ENCODE measurements at places on chromosomes 6 and 20. TPM values are rescaled to one million over a fixed set of nuclear protein-coding genes. Genes with fewer than 3 reads are reported as not detected.

- DNase-seq = no peak
These were observed 15.2 kb downstream of the KIF25 start for GRCh38 chr6:168012431-168013249.

DNA sequence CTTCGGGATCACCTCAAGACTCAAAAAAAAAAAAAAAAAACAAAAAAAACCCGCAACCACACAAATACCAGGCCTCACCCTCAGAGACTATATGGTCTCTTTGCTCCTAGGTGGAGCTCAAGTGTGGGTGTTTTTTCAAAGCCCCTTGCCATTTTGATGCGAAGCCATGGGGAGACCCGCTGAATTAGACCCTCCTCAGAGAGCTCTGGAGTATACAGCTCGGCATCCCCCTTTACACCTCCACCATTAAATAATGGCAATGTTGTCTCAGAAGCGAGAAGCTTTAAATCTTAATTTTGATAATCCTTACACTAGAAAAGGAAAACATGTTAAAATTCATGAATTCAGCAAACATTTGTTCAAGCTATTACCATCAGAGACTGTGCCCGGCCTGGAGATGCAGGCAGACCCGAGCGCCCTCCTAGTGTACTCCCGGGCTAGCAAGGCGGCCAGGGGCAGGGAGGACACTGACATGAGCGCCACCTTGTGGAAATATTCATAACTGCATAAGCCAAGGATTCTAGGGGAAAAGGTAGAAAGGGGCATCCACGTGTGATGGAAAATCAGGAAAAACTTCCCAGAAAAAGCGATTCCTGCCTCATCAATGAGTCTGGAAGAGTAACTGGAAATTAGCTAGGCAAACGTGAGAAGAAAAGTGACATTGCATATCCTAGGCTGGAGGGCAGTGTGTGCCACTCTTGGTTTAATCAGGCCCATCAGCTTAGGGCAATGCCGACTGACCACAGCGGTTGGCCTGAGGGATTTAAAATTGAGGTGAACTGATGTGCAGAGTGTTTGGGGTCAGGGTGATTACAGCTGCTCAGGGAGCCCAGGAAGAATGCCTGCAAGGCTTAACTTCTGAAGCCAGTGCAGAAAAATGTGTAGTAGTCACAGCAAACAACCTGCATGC, 72.5 kb downstream of the B3GAT2 start:
- peak; percentile 1 for DNase-seq

DNA sequence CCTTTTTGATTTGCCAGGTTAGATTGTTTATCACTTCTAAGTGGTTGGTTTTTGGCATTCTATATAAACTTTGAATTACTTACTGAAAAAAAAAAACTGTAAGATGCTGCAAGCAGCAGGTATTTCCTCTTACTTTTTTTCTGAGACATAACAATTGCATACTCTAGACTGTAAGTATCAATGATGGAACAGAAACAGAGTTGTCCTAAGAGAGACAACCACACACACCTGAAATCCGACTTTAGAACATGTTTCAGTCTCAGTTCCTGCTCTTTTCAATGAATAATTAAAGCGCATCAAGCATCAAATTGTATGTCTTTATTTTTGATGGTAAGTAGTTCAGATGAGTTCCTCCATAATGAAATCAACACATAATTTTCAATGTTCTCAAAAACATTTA, 105.3 kb upstream of the KHDRBS2 start:
- DNase-seq = no peak

LAMP5 gene
- 0.12 TPM for polyA plus RNA-seq

DNA sequence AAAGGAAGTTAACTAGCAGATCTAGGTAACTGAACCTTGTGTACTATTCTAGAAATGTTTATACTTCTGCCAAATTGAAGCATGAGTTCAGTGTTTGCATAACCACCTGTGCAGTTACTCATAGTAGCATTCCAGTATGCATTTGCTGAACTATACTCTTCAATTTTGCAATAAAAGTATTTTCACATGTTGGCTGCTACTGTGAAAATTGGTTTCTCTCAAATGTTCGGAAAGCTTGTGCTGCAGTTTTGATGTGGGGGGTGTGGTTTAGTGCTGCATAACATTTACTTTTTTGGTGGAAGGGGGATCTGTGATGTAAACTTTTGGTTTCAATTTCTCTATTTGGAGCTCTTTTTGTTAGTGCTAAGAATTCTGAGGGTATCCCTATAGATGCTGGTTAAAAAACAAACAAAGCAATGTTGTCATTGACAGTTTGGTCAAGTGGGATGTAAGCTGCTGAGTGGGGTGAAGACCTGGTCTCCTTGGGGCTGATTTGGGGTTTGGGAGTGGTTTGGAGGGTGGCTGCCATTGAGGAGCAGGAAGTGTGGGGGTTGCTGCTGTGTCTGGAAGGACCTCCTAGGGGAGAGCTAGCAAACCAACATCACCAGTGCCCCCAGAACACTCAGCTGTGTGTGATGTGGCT, 87.8 kb downstream of the CARMIL1 start:
- no peak for DNase-seq

NKAPL gene
- polyA plus RNA-seq = 0.52 TPM

- no peak for DNase-seq
These were observed 70.2 kb downstream of the RIN2 start for GRCh38 chr20:19828232-19828631.

FAM83C gene
- polyA plus RNA-seq = not detected

HSD17B8 gene
- 4.9 TPM for polyA plus RNA-seq

B3GAT2 gene
- 0.04 TPM for polyA plus RNA-seq

C4A gene
- polyA plus RNA-seq = 7.5 TPM

DNA sequence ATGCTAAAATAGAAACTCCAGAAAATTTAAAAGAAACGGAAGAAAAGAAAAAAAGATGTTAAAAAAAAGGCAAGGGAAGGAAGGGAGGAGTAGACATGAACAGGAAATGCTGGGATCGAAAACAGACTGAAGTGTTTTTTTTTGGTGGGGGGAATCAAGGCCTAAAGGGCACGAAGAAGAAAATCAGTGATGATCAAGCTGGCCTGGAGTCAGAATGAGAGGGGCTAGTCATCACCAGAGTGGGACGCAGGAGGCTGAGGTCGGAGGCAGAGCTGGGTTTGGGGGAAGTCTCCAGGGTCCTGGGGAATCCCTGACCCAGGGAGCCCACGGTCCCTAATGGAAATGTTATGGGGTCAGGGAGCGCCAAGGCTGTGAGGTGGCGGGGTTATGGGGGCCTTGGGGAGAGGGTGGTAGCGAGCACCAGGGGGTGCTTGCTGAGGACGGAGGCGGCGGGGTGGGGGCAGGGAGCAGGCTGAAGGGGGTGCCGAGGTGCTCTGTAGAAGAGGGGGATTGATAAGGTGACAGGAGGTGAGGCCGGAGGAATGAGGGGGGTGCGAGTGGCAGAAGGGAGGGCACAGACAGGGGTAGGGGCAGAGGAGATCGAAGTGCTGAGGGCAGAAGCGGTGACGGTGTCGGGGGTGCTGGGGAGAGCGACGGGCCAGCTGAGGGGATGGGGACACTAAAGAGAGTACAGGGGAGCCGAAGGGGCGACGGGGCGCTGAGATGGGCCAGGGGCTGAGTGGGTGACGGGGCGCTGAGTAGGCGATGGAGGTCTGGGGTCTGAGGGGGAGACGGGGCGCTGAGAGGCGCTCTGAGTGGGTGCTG, 684 bp downstream of the ZNFX1 start:
- no peak for DNase-seq

DNA sequence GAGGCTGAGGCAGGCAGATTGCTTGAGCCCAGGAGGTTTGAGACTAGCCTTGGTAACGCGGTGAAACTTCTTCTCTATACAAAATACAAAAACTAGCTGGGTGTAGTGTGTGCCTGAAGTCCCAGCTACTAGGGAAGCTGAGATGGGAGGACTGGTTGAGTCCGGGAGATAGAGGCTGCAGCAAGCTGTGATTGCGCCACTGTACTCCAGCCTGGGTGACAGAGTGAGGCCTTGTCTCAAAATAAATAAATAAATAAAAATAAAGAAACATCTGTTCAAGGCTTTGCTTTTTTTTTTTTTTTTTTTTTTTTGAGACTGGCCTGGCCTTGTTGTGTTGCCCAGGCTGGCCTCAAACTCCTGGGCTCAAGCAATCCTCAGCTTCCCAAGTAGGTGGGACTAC, 23.7 kb upstream of the SLC23A2 start:
- no peak for DNase-seq

DNA sequence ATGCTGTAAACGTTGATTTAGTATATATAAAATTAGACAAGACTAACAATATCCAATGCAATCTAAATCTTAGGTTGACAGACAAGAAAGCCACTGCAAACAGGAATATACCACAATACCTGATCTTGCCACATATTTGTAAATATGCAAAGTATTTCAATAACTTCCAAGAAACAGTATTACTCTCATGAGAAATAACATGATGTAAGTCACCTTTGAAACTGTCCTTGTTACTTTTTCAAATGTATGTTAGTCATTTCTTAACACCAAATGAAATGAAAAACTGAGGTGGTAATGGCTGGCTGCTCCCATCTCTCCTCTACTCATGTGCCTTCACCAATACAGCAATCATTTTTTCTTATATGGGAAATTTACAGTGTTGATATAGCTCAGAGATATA, 118.7 kb downstream of the ATG5 start:
- DNase-seq = no peak

GRCh38 chr6:139881728-139882211, 507.3 kb upstream of the CITED2 start:
- no peak for DNase-seq

SYCP2 gene
- polyA plus RNA-seq = 0.24 TPM

GRCh38 chr6:54183616-54184015, 72.4 kb downstream of the MLIP start:
- no peak for DNase-seq

- DNase-seq = no peak
These were observed 13.2 kb upstream of the MAP3K4 start for GRCh38 chr6:160978141-160978901.

NT5E gene
- 164 TPM for polyA plus RNA-seq

RAET1L gene
- not detected for polyA plus RNA-seq

DNA sequence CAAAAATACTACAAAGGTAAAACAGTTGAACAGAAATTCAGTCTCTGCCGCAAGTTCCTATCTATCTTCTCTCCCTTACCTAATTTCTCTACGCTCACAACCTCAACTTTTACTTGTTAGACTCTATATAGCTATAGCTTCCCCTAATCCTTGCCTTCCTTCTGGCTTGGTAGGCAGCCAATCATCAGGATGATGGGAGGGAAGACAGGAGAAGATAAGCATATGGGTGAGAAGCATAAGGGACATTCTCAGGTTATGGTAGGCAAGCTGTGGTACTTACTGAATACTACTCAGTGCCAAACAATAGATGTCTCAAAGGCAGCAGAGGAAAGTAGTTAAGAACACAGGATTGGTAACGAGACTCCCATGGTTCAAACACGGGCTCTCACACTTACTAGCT, 7.8 kb downstream of the CCNC start:
- DNase-seq = no peak

GRCh38 chr20:64119301-64119680, 11.9 kb upstream of the NPBWR2 start:
- DNase-seq = no peak

PXDC1 gene
- 26.5 TPM for polyA plus RNA-seq

DNA sequence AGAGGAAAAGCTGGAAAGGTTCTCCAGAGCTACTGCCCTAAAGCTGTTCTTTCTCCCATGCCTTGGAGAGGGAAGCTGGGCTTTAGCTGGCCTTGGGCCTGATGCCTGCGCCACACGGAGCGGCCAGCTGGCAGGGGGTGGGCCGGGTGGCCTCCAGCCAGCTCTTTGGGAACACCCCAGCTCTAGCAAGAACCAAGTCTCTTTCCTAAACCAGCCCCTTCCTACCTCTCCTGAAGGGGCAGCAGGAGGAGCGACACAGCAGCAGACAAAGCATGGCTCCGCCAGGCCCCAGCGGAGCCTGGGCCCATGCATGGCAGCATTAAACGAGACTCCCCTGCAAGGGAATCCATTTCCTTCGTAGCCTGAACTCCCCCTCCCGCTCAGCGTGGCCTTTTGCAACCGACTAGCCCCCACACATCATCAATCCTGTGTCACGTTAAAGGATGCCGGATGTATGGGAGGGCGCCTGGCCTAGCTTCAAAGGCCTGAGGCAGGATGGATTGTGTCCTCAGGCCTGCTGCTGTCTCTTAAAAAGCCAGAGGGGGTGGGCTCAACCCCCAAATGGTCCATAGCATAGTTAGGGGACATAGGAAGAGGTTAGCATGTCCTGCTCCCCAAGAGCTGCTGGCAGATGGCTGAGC, 14.0 kb downstream of the MRPS18A start:
- no peak for DNase-seq

DNA sequence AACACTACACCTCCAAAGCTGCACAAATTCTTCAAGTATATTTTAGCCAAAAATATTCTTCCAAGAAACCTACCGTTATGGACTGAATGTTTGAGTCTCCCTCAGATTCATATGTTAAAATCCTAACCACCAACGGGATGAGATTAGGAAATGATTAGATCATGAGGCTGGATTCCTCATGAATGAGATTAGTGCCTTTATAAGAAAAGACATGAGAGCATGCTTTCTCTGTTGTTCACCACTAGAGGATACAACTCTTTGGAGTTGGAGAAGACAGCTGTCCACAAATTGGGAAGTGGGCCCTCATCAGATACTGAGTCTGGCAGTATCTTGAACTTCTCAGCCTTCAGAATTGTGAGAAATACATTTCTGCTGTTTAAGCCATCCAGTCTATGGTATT, 7.1 kb upstream of the SLC17A4 start:
- no peak for DNase-seq

HDGFL1 gene
- not detected for polyA plus RNA-seq

DNA sequence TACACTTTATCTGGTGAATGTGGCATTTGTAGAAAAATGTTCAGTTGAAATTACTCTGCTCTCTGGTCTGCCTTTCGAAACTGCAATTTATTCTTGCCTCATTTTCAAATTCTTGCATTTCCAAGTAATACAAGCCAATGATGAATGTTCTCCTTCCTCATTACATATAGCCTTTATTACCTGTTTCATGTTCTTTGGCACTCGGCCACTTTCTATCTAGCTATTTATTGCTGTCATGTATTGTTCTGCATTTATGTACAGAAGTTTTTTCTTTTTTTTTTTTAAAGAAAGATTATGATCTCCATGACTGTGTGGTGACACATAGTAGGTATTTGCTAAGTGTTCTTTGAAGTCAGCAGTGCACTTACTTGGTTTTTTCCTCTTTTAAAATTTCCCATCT, 261.4 kb downstream of the ZFAND3 start:
- DNase-seq = no peak

- DNase-seq = no peak
These were observed 291.1 kb upstream of the AGPAT4 start for GRCh38 chr6:161564952-161565351.

DNA sequence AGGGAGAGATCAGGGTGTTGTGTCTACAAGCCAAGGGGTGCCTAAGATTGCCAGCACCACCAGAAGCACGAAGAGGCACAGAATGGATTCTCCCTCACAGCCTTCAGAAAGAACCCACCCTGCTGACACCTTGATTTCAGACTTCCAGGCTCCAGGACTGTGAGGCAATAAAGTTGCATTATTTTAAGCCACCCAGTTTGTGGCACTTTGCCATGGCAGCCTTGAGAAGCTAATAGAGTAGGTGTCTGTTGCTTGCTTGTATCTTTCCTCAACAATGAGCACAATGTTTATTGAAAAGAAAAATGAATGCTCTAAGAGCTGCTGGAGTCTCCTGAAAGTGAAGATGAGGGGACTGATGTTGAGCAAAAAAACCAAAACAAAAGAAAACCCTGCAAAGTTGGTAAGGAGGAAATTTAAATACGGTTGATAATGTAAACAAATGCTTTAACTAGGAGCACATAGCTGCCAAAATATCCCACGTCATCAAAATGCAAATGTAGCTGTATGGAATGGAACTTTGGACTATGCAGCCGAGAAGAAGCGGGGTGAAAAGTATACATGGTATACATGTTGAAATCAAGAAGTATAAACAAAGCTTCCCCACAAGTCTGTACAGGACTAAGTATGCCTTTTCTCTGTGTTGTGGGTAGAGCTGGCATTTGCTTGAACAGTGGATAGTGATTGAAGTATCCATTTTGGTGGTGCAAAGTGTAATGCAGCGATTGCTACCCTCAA, 8.0 kb downstream of the IL20RA start:
- no peak for DNase-seq

TTBK1 gene
- polyA plus RNA-seq = not detected

All from AG04450 (cell line).